Vagina (tissue), 2 donors: ENCODE measurements at places on chromosomes 11 and 22.

DNA sequence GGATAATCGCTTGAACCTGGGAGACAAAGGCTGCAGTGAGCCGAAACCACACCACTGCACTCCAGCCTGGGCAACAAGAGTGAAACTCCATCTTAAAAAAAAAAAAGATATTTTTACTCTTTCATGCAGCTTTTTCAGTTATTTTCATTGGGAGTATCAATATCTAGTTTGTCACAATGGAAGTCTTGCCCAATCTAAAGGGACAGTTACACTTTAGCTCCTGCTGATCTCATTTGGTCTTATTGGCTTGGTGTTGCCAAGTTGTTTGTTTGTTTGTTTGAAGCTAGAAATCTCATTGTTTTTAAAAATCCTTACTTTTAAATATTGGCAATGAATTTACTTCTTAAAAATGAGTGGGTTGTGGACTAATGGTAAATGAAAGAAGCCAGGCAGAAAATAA, 24.7 kb downstream of the CEP295 start:
- no peaks in the 10 kb centered on the region for H3K36me3 ChIP-seq

- DNase-seq, result no peak
- H3K4me1 ChIP-seq, result peaks cover 1% of the 10 kb centered on the region
- no peaks in the 10 kb centered on the region for H3K36me3 ChIP-seq
Observed at GRCh38 chr11:75673977-75674582, 5.2 kb upstream of the MAP6 start.

- no peak overlapping the region for H3K27ac ChIP-seq
- no peak for DNase-seq
- H3K36me3 ChIP-seq, result no peaks in the 10 kb centered on the region
- H3K27me3 ChIP-seq, result no peaks in the 10 kb centered on the region
- no peak overlapping the region for H3K4me3 ChIP-seq
Observed at GRCh38 chr11:25771605-25772004, 560.3 kb upstream of the ANO3 start.

DNA sequence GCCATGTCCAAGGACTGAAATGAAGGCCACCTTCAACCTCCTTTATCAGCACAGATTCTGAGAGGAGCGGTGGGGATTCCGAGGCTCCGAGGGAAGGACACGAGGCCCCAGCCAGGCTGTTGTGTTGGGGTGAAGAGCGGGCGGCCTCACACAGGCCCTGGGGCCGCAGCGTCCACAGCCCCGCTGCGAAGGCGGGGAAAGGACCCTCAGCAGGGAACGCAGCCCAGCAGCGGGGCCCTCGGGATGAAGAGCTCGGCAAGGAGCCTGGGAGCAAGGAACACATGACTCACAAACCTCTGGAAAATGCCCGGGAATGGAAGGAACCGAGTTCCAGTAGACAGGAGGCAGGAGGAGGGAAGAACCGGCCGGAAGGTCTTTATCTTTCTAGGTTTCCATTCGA, 227.2 kb downstream of the BRD1 start:
- no peak overlapping the region for H3K27ac ChIP-seq
- H3K36me3 ChIP-seq, result no peaks in the 10 kb centered on the region
- no peak for DNase-seq
- no peak overlapping the region for H3K4me3 ChIP-seq
- no peaks in the 10 kb centered on the region for H3K4me1 ChIP-seq

GRCh38 chr22:38860283-38861169, 11.5 kb downstream of the CBX6 start:
- H3K36me3 ChIP-seq, result no peaks in the 10 kb centered on the region
- H3K27me3 ChIP-seq, result no peaks in the 10 kb centered on the region
- no peak overlapping the region for H3K27ac ChIP-seq
- no peak overlapping the region for H3K4me3 ChIP-seq
- DNase-seq, result no peak
- H3K4me1 ChIP-seq, result peaks cover 38% of the 10 kb centered on the region

- DNase-seq, result no peak
- H3K36me3 ChIP-seq, result no peaks in the 10 kb centered on the region
- H3K27me3 ChIP-seq, result no peaks in the 10 kb centered on the region
- H3K27ac ChIP-seq, result no peak overlapping the region
- no peak overlapping the region for H3K4me3 ChIP-seq
- H3K4me1 ChIP-seq, result no peaks in the 10 kb centered on the region
Observed at GRCh38 chr11:22928207-22928917, 68.1 kb upstream of the CCDC179 start.

DNA sequence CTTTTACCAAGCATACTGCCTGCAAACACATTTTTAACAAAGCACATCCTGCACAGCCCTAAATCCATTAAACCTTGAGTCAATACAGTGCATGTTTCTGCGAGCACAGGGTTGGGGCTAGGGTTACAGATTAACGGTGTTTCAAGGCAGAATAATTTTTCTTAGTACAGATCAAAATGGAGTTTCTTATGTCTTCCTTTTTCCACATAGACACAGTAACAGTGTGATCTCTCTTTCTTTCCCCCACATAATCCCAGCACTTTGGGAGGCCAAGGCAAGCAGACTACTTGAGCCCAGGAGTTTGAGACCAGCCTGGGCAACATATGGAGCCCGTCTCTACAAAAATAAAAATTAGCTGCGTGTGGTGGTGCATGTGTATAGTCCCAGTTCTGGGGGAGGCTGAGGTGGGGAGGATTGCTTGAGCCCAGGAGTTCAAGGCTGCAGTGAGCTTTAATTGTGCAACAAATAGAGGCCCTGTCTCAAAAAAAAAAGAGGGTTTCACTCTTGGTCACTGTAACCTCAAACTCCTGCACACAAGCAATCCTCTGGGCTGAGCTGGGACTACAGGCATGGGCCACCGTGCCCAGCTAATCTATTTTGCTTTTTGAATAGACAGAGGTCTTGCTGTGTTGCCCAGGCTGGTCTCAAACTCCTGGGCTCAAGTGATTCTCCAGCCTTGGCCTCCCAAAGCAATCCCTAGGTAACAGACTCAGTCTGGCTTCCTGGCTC, 19.7 kb upstream of the SLC3A2 start:
- H3K27ac ChIP-seq, result no peak overlapping the region
- peaks cover 19% of the 10 kb centered on the region for H3K4me1 ChIP-seq
- DNase-seq, result no peak
- no peak overlapping the region for H3K4me3 ChIP-seq

DNA sequence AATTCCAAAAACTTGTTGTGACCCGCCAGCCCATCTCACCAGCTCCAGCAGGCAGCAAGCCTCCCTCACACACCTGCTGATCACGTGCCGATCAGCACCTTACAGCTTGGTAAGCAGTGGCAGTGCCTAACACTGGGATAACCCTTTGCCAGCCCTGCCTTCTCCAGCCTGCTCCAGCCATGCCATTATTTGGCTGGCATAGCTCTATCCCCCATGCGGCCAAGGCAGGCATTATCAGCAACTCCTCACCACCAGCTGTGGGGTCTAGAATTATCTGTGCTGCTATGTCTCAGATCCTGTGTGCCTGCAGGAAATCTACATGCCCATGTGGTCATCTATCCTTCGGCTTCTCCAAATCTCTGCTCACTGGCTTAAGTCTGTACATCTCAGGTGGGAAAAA, 215.0 kb downstream of the ST3GAL4 start:
- no peaks in the 10 kb centered on the region for H3K36me3 ChIP-seq
- H3K4me3 ChIP-seq, result no peak overlapping the region
- no peak for DNase-seq
- H3K27ac ChIP-seq, result no peak overlapping the region

DNA sequence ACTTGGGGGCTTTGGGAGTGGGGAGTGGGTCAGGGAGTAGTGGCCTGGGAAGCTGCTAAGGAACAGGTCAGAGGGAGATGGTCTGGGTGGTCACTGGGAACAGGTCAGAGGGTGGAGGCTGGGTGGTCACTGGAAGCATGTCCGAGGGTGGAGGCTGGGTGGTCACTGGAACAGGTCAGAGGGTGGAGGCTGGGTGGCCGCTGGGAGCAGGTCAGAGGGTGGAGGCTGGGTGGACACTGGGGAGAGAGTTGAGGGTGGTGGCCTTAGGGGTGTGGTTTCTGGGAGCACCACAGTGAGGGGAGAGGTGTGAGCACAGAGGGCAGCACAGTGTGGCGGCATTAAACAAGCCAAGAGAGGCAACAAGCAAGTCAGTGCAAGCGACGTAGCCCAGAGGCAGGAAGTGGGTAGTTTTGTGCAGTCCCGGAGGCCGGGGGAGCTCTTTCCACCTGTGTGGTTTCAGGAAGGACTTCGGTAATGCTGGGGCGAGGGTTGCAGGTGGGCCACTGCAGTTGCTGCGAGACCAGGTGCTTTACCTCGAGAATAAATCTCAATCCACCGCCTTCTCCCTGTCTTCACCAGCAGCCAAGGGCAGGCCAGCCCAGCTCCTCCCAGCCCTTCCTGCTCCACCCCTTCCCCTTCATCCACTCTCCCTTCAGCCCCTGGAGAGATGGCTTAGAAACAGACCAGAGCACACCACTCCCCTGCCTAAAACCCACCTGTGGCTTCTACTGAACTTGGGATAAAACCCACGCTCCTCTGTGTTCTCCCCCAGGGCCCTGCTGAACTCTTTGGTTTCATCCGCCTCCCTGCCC, 3.2 kb upstream of the CACNA1I start:
- no peaks in the 10 kb centered on the region for H3K27me3 ChIP-seq
- no peak for DNase-seq
- H3K27ac ChIP-seq, result no peak overlapping the region
- no peaks in the 10 kb centered on the region for H3K4me1 ChIP-seq
- no peaks in the 10 kb centered on the region for H3K36me3 ChIP-seq
- no peak overlapping the region for H3K4me3 ChIP-seq

- peak overlapping the region; percentile 69 for H3K4me3 ChIP-seq
- peak overlapping the region; percentile 83 for H3K27ac ChIP-seq
- DNase-seq, result no peak
- H3K27me3 ChIP-seq, result no peaks in the 10 kb centered on the region
- H3K36me3 ChIP-seq, result peaks cover 24% of the 10 kb centered on the region
- H3K4me1 ChIP-seq, result peaks cover 28% of the 10 kb centered on the region
Observed at GRCh38 chr11:47248304-47248663, 330 bp downstream of the ACP2 start.

DNA sequence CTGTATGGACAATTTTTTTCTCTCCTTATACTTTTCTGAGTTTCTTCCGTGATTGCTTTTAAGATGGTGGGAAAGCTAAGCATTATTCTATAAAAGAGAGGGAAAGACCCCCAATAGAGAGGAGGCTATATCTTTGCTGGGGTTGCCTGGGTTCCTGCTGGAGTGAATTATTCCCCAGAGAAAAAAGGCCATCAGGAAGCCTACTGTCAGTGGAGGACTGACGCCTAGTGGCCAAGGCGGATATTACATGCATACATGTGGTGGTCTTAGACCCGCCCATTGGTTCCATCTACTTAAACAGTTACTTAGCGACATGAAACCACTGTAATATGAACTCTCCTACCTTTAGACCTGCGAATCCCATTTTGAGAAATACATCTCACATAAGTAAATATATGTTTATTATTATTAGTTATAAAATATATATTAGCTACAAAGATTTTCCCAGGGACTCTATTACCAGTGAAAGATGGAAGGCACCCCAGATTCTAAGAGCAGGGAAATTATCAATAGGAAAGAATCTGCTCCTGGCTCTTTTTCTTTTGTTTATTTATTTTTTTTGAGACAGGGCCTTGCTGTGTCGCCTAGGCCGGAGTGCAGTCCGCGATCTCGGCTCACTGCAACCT, 15.7 kb upstream of the PGA3 start:
- DNase-seq, result no peak
- no peaks in the 10 kb centered on the region for H3K36me3 ChIP-seq
- H3K4me1 ChIP-seq, result no peaks in the 10 kb centered on the region
- H3K27ac ChIP-seq, result no peak overlapping the region
- no peak overlapping the region for H3K4me3 ChIP-seq

DNA sequence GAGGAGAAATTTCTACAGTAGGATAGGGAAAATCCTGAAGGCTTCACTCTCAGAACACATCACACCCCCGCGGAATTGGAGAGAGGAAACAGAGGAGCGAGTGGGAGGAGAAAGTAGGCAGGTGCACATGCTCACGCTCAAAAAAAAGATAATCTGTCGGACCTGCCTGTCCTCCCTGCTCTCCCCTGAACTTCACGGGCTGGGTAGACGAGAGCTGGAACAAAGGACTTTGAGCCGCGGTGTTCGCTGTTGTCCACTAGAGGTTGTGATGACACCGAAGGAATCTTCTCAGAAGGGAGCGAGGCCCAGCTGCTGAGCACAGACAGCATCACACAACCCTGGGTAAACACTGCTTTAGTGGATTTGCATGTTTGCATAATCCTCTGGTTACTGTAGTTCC, 5.0 kb downstream of the SEZ6L start:
- H3K27ac ChIP-seq, result no peak overlapping the region
- no peaks in the 10 kb centered on the region for H3K36me3 ChIP-seq
- DNase-seq, result no peak
- peaks cover 8% of the 10 kb centered on the region for H3K4me1 ChIP-seq
- no peak overlapping the region for H3K4me3 ChIP-seq

DNA sequence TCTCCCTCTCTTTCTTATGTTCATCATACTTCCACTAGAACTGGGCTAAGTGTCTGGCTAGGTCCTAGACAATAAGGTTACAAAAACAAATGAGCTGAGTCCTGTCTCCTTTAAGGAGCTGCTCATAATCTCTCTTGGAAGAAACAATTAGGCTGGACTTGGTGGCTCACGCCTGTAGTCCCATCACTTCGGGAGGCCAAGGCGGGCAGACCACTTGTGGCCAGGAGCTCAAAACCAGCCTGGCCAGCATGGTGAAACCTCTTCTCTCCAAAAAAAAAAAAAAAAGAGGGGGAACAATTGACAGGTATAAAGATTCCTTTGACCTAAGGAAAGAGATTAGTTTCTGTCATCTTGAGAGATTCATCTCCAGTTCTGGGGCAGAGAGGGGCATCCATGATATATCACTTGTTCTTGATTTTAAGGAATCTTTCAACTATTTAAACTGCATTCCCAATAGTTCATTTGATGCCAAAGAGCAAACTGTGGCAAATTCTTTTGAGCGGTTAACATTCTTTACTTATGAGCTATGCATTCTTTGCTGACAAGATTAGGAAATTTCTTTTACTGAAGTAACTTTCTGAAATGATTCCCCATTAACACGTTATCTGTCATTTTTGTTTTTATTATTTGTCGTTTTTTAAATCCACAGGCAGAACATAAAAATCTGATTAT, 125.5 kb downstream of the C11orf87 start:
- DNase-seq, result no peak
- no peak overlapping the region for H3K27ac ChIP-seq
- H3K4me3 ChIP-seq, result no peak overlapping the region
- H3K4me1 ChIP-seq, result no peaks in the 10 kb centered on the region
- no peaks in the 10 kb centered on the region for H3K36me3 ChIP-seq
